ENCODE measurements at places on chromosomes 2 and 18.
A peak's percentile ranks its signal among the peaks of the same experiment; 100 is the strongest.

GRCh38 chr2:54560146-54560881, 104.2 kb downstream of the SPTBN1 start:
- peak; percentile 46 for DNase-seq

DNA sequence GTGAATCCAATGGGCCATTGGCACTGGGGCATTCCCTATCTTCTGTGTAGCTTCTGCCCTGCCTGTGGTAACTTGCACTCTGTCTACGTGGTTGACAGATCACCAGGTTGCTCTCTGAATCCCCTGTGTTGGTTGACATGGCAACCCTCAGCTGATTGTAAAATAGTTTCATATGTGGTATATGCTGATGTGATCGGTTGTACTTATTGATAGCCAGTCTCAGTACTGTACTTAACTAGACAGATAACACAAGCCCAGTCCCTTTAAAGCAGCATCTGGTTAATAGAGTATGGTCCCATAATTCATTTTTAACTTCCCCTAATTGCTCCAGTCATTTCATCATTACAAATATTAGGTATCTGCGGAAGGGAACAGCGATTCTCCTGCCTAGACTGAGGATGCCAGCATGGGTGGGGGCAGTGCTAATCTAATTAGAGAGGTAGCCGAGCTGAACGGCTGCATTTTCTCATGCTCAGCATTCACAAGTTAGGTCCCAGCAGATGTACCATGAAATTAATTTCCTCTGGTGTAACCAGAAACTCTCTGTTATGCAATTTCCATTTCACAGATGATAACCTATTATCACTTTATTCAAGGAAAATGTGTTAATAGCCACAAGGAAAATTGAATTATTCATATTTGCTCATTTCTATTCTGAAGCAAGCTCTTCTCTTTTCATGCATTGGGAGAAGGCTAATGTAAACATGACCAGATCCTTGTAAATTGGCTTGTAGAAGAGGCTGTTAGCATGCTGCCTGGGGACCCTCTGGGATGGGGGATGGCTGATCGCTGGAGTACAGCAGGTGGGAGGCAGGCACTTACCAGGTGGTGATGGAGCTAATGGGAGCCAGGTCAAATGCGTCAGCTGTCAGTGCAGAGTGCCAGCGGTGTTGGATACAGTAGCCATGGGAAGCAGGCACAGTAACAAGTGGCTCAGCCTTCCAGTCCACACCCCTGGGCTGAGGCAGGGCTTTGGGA, 608.3 kb downstream of the GALR1 start:
- no peak for DNase-seq

DNA sequence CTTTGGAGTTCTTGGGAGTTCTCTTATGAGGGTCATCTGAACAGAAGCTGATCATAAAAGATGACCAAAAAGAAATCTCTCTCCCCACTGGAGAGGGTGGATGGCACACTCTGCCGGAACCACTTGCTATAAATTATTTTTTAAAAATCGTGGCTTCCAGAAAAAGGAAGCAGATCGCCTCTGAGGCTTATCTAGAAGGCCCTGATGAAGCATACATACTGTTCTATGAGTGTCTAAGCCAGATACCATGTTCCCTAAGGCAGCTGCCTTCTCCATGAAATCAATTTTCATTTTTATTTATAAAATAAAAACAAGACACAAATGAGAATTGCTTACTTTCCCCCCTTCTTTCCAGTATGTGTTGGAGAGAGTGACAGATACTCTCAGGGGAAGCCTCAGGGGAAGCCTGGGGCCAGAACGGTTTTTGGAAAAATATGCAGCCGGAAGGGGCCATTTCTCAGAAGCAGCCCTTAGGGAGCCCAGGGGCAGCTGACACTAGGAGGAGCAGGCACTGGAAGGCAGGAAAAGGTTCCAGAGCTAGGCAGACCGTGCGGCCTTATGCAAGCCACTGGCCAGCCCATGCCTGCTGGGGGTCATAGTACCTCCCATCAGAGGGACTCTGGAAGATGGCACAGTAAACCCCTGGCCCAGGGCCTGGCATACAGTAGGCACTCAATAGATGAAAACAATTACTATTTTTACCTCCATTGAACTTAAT, 130.6 kb downstream of the CABLES1 start:
- DNase-seq, result no peak

- no peak for DNase-seq
Measured at GRCh38 chr2:234611209-234611608, 114.3 kb upstream of the ARL4C start.

GRCh38 chr18:42229211-42230210, 274.5 kb downstream of the PIK3C3 start:
- DNase-seq, result no peak

DNA sequence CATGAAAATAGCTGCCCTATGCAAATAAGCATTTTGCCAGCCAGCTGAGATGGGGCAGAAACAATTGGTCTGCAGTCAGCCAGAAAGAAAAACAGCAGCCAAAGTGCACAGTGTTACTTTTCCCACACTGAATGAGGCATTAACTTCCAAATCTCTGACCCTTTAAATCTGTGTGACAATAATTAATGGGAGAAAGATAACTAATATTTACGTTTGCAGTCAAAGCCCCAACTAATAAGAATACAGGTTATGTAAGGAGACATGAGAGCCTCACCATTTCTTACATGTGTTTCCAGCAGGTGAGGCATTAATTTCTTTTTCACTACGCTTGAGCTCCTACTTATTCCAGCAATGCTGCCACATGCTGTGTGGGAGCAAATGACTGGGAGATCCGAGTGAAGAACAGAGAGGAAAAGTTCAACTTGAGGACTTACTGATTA, 339.0 kb downstream of the SATB2 start:
- no peak for DNase-seq

- DNase-seq, result no peak
Measured at GRCh38 chr2:11680182-11680900, 10.3 kb upstream of the NTSR2 start.

DNA sequence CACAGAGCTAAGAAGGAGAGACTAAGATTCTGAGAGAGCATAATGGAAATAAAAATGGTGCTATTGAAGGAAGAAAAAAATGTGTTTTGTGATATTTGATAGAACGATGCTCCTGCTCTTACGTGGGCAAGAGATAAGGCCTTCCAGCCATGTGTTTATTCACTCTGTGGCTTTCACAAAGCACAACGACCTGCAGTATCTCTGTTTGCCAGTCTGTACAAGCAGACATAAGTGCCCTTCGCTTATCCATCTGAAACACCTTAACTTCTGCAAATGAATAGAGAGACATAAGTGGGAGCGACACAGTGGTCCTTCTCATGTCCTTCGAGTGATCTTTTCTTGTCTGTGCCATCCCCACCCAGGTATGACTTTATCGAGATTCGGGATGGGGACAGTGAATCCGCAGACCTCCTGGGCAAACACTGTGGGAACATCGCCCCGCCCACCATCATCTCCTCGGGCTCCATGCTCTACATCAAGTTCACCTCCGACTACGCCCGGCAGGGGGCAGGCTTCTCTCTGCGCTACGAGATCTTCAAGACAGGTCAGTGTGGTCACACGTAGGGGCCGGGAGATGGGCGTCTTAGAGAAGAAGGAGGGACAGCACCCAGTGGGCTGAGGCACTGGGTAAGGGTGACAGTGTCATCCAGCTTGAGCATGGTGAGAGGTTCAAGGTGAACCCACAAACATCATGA, 33.7 kb downstream of the NRP2 start:
- DNase-seq, result peak; percentile 15

GRCh38 chr2:48545244-48545643, 15.3 kb downstream of the STON1 start:
- no peak for DNase-seq

GRCh38 chr2:24576146-24576545, 85.1 kb downstream of the NCOA1 start:
- DNase-seq, result no peak

GRCh38 chr2:168089200-168089599, 158.2 kb downstream of the STK39 start:
- DNase-seq, result no peak

- no peak for DNase-seq
Measured at GRCh38 chr18:61946449-61946848, 53.6 kb upstream of the RNF152 start.

GRCh38 chr18:28044036-28044435, 132.9 kb downstream of the CDH2 start:
- no peak for DNase-seq

DNA sequence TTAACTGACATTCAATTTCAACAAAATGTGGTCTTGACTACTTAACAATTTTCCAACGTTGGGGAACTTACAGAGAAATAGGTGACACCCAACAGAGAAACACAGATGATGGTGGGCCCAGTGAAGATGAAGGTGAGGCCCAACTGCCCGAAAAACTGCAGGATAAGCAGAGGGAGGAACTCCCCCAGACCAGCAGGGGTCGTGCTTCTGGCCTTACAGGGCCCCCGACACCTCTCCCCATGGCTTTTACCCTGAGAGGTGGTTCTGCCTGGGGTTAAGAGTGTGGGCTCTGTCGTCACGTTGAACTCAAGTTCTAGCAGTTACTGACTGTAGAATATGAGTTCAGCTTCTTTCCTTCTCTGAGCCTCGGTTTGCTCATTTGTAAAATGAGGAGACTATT, 119.5 kb upstream of the SMIM21 start:
- no peak for DNase-seq

GRCh38 chr2:42359965-42360483, 993 bp downstream of the COX7A2L start:
- no peak for DNase-seq

- DNase-seq, result no peak
Measured at GRCh38 chr2:239316562-239317465, 84.0 kb downstream of the HDAC4 start.

DNA sequence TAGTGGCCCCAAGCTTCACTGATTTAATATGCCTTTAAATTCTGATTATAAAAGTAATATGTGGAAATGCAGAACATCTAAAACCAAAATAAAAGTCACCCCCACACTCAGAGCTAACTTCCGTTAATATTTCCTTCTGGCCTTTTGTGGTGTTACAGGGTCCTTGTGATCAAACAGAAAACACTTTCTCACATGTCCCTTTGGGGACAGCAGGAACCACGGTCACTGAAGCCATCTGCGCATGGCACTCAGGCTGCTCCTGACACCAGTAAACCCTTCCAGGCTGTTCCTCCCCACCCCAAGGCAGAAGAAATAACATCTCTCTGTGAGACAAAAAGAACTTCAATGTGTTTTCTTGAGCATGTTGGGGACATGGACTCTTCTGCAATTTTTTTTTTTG, 25.1 kb upstream of the GPR17 start:
- no peak for DNase-seq

DNA sequence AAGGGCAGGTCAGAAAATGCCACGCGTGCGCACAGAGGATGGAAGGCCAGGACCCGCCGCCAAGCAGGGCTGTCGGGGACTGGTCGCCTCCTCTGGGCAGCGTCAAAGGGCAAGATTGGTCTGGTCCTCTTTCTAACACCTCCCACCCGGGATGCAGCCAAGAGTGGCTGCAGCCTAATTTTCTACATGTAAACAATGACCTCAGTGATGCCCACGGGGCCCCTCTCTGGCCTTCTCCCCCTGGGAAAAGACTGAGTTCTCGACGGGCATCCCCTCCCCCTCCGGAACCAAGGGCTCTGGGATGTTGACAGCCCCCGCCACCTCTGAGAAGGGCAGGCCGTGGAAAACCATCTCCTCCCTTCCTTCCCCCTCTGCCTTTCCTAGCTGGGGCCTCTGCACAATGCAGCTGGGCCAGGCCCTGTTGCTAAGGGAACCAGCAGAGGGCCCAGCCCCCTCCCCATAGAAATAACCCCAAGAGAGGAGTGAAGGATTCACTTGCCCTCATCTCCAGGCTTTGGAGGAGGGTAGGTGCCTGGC, 80.0 kb upstream of the ZNF532 start:
- no peak for DNase-seq

DNA sequence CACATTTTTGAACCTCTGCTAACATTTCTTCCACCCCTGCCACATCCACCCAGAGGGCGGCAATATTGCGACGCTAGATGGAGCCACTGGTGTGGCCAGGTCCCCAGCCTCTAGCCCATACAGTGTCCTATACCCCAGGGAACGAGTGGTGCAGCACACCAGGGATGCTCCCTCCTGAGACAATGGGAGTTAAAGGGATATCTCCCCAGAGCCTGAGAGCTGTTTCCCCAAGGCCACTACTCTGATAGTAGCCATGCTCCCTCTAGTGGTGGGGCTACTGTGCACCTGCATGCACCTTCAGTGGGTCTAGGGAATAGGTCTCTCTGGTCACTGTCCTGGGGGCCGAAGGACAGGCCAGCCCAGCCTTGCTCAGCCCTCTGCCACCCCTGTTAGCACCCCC, 336.4 kb upstream of the FSHR start:
- peak; percentile 17 for DNase-seq

DNA sequence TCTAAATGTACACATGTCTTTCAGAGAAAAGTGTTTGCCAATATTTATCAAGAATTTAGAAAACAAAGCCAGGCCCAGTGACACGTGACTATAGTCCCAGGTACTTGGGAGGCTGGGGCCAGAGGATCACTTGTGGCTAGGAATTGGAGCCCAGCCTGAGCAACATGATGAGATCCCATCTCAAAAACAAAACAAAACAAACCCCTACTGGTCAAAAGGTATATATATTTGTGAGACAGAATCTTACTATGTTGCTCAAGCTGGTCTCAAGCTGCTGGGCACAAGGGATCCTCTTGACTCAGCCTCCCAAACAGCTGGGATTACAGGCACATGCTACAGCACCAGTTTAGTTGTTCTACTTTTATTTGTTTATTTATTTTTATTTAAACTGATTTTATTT, 79.2 kb downstream of the ZDBF2 start:
- DNase-seq, result no peak

- no peak for DNase-seq
Measured at GRCh38 chr18:24322584-24323136, 75.0 kb downstream of the OSBPL1A start.

DNA sequence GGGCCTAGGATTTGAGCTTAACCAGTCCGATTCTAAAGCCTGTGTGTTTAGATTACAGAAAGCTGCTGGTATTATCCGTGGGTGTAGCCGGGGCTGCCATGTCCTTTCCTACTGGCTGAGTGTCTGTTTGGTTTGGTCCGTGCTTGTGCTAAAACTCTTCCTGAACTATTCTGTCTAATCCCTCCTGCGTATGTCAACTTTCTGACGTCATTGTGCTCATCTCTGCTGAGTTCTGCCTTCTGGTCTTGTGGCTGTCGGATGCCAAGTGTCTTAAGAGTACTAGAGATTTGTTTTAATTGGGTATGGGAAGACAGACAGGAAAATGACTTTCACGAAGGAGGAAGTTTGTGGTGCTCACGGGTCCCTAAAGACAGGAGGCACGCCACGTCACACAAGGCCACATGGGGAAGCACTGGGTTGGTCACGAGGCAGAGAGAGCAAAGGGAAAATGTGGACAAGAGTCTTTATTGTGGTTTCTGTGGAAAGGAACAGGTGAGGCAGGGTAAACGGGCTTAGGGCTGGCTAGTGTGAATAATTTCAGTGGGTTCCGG, 31.8 kb upstream of the NTSR2 start:
- DNase-seq, result no peak

All from activated CD4-positive, alpha-beta T cell treated with anti-CD3 and anti-CD28 coated beads for 48 hours (primary cell).